ENCODE measurements at places on chromosomes 7 and 10.

- no peak for DNase-seq
Measured at GRCh38 chr7:18778594-18778993, 283.0 kb downstream of the HDAC9 start.

GRCh38 chr10:13296476-13296875, 3.4 kb downstream of the PHYH start:
- DNase-seq: no peak

- DNase-seq: no peak
Measured at GRCh38 chr10:59243611-59244195, 67.3 kb downstream of the PHYHIPL start.

DNA sequence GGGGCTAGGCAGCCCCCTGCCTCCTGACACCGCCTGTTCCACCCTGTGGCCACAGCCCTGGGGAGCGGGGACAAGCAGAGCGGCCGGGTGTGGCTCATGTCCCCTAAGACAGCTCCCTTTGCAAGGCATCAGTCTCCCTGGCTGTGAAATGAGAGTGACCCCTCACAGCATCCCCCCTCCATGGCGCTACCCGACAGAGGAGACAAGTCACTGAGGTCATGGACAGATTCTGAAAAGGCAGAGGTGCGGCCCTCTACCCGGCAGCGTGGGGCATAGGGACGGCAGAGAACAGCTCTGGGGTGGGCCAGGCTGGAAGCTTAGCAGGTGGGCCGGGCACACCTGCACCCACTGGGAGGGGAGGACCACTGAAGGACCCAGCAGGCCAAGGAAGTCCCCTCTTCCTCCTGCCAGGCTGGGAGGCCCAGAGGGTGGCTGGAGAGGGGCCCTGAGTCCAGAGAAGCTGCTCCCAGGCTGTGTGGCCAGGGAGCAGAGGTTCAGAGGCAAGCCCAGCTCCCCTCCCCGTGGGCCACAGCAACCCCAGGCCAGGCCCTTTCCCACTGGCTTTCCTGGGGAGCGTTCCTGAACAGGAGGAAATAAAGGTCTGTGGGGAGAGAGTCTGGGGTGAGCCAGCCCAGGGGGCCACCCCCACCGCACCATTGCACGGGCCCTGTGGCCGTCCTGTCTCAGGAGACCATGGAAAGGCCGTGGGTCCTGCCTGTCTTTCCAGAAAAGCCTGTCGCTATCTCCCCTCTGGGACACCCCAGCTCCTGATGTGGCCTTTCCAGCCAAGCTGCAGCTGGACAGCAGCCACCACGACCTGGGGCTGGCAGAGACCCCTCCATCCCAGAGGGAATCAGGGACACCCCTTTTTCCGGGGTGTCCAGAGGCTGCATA, 1.7 kb downstream of the ADAP1 start:
- DNase-seq: no peak

DNA sequence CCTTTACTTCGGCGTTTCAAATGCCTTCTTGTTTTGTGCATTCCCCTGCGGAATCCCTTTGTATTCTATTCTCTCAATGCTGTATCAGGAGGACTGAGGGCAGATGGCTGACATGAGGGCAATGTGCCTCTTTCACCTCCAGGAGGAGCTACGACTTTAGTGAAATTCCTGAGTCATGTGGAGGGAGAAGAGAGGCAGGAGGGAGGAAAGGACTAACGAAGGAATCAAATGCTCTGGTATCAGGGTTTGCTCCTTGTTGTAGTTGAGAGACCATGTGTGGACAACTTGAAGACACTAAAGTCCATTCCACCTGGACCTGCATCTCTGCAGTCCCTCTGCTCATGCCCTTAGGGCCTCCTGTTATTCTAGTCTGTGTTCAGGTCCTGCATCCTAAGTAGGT, 40.2 kb upstream of the PRSS58 start:
- DNase-seq: no peak

GRCh38 chr10:54749623-54750022, 51.4 kb downstream of the PCDH15 start:
- no peak for DNase-seq

DNA sequence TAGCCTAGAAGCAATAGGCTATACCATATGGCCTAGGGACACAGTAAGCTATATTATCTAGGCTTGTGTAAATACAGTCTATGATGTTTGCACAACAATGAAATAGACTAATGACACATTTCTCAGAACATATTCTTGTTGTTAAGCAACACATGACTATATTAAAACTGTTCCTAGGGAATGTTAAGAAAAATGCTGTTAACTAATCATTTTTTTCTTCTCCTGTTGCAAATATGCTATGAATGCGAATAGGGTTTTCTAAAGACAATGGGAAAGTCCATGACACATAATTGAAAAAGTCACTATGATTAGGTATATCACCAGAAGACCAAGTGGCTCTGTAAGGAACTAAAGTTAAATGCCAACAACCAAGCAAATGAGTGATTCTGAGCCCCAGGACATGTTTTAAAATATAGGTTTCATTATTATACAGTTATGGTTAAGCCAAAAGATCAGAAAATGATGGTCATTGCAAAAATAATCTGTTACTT, 454.0 kb upstream of the SORCS1 start:
- DNase-seq: no peak

- DNase-seq: no peak
Measured at GRCh38 chr7:30429156-30429530, 49.4 kb downstream of the NOD1 start.

DNA sequence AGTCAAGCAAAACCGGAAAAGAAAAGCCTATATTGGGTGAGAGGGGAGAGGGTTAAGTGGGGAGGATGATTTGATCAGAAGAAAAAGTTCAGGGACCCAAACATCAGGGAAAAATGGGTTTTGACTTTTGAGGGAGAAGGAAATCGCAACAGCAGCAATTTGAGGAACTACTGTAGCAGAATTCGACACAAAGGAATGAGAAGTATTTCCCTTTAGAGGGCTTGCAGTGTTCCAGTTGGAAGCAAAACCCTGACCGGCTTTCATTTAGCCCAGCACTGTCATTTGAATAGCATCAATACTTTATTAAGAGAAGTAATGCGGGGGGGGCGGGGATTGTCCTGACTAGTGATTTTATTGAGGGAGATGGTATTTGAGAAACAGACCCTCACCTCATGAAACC, 37.2 kb upstream of the GATA3 start:
- DNase-seq: no peak

GRCh38 chr10:60607372-60607771, 170.9 kb upstream of the CDK1 start:
- DNase-seq: no peak

GRCh38 chr10:129725482-129725881, 238.6 kb downstream of the EBF3 start:
- no peak for DNase-seq

DNA sequence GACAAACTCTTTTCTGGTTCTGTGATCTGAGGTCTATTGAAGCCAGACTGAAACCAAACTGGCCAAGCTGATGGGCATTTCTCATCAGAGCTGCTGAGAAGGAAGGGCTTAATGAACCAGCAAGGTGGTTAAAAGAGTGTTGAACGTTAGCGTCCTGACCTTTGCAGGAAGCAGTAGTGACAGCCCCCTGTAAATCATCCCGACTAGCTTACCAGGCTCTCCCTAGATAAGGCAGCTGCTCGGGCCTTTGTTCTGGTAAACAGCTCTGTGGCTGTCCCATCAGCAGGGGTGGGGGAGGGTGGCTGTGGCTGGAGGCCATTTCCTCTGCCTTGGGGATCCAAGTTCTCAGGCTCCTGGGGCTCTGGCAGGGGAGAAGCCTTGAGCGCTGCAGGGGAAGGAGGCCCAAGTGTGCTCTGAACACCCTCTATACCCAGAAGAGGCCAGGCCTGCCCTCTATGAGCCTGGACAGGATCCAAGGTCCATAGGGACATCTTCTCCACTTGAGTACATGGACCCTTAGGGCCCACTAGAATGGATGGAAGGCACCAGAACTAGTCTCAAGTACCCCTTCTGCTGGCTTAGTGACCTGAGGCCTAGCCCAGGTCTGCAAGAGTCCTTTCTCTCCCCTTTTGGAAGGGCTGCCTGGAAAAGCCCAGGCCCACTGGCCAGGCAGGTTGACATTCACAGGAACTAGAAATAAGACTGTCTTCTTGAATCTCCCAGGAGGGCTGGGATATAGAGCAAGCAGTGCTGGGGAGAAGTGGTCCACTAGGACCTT, 134.6 kb downstream of the ARHGAP22 start:
- no peak for DNase-seq

GRCh38 chr7:152512706-152513105, 76.9 kb upstream of the KMT2C start:
- no peak for DNase-seq

GRCh38 chr7:16697507-16698199, 51.7 kb downstream of the BZW2 start:
- DNase-seq: no peak

GRCh38 chr10:63708421-63708820, 187.2 kb downstream of the REEP3 start:
- no peak for DNase-seq

- DNase-seq: no peak
Measured at GRCh38 chr7:138542183-138542582, 82.1 kb downstream of the TRIM24 start.

DNA sequence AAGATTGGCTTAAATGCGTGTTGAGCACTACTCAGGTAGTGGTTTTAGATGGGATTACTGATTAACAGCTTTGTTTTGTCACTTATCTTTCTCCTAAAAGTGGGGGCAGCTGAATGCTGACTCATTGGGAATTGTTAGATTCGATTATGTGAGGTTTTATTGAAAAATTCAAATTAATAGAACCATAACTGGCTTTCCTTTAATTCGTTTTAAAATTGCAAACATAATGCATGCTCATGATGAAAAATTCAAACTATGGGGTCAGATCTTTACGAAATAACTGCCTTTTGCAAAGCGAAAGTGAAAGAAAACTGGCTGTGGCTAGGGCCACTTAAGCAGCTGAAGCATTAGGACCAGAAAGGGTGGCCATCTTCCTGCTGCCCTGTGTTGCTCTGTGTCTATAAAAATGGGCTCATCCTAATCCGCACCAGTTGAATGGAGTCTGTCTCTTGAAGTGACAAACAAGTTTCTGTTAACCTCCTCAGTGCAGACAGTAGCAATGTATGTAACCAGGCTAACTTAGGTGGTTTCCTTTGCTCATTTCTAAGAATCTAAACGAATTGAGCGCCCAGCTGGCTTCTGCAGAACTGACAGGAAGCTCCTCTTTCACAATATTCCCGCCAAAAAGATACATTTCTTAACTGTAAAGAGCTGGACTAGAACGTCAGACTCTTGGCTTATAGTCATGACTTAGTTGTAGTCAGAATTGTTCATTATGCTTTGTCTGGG, 27.8 kb downstream of the DENND10 start:
- DNase-seq: peak; percentile 3

DNA sequence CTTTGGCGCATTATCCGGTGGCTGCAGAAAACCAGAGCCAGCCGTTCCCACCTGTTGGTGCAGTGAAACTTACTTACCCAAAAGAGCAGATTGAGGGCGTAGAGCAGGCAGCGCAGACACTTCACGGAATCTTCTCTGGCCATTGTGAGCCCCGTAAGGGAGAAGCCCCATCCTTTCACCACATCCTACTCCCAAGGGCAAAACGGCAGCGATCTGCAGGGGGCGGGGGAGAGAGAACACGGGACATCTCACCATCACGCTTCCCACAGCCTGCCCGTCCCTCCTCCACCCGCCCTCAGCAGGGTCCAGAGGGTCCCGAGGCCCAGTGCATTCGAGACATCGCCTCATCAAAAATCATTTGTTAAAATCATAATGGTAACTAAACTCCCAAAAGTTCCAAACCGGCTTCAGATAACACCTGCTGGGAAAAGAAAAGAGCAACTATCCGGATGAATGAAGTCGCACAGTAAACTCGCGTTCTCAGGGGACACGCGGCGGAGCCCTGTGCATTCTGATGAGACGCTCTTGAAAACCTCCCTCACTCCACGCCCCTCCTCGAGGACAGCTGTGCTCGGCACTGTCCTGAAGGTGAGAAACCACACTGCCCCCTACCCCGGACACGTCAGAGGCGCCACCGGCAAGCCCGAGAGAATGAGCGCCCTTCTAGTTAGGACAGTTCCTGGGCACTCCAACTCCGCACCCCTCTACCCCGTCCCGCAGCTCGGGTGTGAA, 1.2 kb downstream of the TSPAN12 start:
- no peak for DNase-seq

DNA sequence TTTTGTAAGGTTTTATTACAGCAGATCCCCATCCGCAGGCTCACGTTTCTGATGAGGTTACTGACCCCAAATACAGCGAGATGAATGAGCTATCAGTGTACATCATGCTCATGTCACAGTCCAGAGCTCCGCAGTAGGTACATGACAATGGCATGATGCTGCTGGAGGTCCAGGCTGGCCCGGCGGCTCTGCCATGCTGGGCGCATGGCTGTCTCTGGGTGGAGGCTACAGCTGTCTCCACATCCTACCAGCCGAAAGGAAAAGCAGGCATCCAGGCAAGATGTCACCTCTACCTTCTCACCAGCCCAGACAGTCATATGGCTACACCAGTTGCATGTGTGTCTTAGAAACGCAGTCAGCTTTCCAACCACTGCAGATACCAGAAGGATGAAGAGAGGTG, 90.9 kb upstream of the RNF32 start:
- DNase-seq: no peak

DNA sequence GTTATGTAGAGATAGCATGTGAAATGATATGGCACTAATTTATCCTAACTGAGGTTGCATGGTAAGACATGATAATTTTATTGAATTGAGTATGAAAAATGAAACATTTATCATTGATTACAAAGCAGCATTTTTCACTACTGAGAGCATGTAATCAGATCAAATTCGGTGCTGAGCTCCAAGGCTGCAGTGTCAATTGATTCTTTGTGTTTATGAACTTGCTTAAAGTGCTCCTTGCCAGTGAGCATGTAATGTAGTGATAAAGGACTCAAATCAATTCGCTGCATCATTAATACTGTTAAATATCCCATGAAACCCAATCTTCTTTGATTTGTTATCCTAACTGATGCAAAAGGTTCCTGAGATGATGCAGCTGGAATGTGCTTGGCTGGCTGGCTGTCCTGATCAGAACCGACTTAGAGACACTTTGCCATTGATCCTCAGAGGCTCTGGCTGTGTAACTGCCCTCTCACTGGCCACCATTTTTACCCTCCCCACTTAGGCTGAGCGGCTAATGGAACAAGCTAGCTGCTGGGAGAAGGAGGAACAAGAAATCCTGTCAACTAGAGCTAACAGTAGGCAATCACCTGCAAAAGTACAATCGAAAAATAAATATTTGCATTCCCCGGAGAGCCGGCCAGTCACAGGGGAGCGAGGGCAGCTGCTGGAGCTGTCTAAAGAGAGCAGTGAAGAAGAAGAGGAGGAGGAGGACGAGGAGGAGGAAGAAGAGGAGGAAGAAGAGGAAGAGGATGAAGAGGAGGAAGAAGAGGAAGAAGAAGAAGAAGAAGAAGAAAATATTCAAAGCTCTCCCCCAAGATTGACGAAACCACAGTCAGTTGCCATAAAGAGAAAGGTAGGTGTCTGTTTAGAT, 89.8 kb upstream of the SAMD8 start:
- no peak for DNase-seq
